ENCODE measurements at places on chromosomes 12 and 14.

- no peak for ATAC-seq
These were observed 133.7 kb downstream of the TMEM30B start for GRCh38 chr14:61147381-61147821.

DNA sequence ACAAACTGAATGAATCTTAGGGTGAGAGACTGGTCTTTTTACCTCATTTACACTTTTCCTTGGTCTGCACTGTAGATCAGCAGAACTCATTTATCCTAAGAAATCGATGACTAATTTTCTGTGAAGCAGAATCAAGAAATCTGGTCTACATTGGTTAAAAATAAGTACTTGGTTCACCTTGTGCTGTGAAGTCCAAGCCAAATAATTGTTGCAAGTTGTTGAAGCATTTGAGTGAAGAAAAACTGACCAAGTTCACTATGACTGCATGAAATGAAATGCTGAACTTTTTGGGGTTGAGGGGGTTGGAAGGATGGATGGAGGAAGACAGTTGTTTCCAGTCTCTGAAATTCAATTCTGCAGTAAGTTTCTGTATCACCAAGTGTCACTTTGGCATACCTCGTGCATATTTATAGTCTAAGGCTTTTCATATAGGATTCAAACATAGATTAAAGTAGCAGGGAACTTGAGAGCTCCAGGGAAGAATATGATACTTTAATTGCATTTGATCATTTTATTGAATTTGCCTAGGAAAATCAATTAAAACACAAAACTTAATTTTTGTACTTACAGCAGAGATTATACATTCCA, 75.0 kb downstream of the FAR2 start:
- no peak for ATAC-seq

DNA sequence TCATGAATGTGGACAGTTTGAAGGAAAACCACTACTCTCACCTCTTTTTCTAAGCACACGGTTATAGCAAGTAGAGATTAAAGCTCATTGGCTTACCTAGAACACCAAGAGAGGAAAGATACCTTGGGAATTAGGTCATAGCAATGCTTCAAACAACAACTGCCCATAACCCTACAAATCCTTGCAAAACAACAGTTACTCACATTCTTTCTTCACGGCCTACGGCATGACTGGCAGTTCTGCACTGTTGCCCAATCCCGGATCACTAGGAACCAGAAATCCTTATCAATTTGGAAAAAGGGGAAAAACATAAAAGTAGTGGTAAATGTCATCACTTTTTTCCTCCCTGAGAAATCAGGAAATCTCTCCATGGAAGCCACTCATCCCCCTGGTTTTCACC, 9.6 kb upstream of the ISM2 start:
- no peak for ATAC-seq

DNA sequence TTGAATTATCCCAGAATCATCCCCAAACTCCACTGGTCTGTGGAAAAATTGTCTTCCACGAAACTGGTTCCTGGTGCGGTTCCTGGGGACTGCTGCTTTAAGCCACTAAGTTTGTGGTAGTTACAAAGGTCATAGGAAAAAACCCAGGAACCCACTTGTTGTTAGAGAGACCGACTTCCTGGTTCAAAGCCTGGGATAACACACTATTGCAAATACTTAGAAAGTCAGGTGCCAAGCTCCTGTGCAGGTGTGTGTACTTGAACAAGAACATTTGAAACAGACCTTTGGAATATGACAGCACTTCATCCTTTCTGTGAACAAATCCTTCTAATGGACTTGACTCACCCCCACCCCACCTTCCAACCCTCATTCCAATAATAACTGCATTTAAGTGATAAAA, 519.6 kb downstream of the GLT1D1 start:
- ATAC-seq: no peak

- ATAC-seq: no peak
These were observed 28.6 kb upstream of the NR1H4 start for GRCh38 chr12:100445081-100445481.

GRCh38 chr12:16726879-16727278, 120.9 kb upstream of the LMO3 start:
- no peak for ATAC-seq

GRCh38 chr14:101506926-101507835, 54.1 kb upstream of the DIO3 start:
- no peak for ATAC-seq

- ATAC-seq: no peak
These were observed 40.1 kb upstream of the STRAP start for GRCh38 chr12:15842108-15842507.

DNA sequence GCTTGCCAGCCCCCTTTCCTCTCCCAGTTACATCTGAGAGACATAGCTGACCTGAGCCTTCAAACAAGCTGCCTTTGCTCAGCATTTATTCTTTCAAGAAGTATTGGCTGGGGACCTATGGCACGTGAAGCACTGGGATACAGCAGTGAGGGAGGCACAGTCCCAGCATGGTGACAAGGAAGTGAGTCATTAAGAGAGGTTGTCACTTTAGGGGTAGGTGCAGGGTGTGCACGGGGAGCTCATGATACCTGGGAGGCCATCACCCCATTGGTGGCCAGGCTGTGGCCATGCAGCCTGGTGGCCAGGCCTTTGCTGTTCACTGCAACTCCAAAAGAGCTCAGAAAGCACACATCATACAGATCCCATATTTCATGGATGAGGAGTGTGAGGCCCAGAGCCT, 5.7 kb upstream of the KRT75 start:
- no peak for ATAC-seq

DNA sequence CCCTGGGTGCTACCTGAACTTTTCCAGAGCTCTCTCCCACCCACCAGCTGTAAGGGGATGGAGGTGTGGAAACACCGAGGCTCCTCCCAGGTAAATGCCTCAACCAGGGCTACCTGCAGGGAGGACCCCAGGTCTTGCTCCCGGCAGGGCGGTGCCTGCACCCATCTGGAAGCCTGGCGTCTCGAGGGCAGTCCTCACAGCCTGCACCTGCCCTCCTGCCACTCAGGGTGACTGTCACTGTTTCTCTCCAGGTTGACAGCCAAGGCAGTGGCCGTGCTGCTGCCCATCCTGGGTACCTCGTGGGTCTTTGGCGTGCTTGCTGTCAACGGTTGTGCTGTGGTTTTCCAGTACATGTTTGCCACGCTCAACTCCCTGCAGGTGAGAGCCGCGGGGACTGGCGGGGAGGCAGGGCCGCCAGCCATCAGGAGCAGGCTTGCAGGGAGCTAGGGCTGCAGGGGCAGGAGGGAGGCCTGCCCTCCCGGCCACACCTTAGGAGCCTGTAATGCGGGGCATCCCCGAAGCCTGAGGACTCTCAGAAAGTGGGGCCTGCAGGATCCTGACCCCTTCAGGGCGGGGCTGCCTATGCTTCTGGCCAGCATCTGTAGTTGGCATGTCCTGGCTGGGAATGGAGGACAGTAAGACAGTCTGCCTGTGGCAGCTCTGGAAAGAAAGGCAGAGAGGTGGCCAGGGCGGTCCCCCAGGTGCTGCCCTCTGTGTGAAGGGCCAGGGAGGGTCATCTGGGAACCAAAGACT, 182.3 kb downstream of the ADGRD1 start:
- ATAC-seq: no peak

DNA sequence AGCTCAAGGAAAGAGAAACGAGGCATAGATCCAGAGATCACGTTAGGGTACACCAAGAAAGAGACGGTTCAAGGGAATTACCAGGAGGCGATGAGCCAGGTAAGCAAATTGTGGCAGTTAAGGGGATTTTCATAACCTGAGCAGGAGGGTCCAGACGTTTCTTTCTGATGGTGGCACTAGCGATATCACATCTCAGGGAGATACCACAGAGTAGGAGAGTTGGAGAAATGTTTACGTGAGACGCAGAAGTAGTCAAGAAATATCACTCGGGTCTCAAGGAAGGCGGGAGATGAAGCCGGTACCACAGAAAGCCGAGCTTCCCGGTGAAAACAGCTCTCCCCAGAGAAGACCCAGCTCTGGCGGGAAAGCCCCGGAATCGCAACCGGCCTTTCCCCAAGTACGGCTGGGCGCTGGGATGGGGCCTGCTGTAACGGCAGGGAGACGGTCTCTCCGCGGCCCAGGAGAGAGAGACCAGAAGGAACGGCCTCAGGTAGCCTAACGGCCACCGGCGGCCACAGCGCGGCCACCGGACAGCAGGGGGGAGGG, 485 bp downstream of the SENP1 start:
- peak; percentile 58 for ATAC-seq

- no peak for ATAC-seq
These were observed 53.8 kb upstream of the NPFF start for GRCh38 chr12:53560912-53561589.

DNA sequence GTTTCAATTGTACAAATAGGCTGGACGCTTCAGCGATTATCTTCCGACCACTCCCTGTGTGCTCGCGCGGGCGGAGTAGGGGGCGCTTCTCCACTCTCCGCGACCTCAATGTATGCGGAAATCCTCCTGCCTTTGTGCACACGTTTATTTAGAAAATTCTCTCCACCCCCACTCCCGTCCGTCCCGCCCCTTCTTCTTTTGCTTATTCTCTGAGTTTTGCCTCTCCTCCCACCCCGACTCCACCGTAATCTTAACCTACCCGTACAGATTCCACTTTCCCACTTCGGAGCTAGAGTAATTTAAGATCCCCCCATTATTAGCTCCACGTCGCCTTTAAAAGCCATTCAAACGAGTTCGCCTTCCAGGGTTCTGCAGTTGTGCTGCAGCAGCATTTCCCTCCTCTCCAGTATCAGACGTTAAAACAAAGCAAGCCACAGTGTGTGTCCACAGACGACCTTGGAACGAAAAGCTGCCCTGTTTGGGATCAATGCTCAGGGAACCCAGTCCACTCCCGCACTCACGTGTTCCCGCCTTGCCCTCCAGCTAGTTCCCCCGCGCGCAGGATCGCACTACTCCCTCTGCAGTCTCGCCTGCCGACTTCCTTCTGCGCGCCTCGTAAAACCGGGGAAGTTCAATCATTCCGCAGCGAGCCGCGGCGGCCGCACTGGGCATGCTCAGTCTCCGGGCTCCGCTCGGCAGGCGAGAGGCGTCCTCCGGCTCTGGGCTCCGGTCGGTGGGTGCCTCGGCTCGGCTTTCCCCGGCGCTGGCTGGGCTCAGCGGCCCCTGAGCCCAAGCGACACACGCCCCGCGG, at the start of gene ANO6:
ANO6 (plus strand) TSS at position 677 of the 811 bp plus-strand sequence. CDS start 227 bp downstream, outside the sequence.
- peak; percentile 86 for ATAC-seq

DNA sequence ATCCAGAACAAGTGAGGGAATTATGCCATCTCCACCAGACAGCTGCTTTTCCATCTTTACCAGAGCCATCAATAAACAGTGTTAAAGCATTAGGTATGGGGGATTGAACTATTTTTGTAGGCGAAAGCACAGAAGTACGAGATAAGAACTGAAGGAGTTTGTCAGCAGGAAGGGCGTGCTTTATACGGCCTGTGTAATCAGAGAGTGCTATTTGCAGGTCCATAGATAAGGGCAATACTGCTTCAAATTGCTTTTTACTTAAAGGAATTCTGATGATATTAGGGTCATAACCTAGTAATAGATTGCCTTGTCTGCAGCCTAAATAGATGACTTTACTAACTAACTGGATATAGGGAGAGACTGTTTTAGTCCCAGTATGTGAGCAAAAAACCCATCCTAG, 20.3 kb upstream of the CLEC4E start:
- no peak for ATAC-seq

GRCh38 chr12:79769189-79769859, 78.6 kb upstream of the PAWR start:
- no peak for ATAC-seq

- ATAC-seq: no peak
These were observed 69.3 kb upstream of the USP15 start for GRCh38 chr12:62190689-62191490.
